Cerebellum (tissue), 4 donors: ENCODE measurements at places on chromosomes 7 and 10.

DNA sequence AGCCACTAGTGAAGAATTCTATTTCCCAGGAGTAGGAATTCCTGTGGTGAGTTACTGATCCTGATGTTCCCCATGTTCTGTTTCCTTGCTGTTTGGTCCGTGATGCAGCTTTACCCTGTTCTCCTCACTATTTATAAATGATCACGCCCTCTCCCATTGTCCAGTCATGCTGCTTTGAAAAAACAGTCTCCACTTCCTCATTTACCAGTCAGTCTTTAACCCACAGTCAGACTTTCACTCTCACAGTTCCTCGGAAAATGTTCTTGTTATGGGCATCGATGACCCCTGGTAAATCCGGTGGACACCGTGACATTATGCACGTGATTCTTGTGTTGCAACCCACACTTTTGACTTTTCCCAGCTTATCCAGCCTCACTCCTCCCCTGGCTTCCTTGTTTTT, 14.4 kb downstream of the SCIN start:
- no peak for DNase-seq

GRCh38 chr10:121627876-121628581, 29.8 kb upstream of the FGFR2 start:
- DNase-seq, result no peak

DNA sequence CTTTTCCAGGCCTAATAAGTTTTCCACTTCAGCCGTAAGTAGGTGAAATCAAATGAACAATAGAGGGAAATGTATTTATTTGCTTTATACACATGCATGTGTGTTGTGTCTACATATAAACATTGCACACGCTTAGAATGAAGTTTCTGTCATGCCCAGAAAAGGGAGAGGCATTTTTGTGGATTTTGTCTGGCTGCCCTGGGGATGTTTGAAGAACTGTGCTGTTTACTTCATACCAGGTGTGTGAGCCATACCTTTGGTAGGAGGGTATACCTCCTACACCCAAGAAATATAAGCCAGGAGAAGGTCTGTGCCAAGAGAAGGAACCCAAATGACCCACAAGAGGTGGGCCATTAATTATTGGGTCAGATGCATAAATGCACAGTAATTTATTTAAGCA, 12.8 kb downstream of the GATAD1 start:
- no peak for DNase-seq

DNA sequence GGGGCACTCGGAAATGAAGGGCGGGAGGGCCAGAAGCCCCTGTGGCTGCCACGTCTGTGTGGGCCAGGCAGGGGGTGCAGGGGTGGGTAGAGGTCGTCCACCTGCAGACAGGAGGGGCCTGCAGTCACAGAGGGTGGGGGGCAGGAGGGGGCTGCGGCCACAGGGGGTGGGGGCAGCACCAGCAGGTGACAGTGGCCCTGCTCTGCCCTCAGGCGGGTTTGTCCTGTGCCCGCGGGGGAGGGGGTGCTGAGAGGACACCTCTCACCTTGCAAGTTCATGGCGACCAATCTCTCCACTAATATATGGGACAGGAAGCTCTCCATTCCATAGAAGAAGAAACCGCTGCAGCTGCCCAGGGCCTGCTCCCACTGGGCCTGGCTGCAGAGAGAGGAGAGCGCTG, 26.6 kb upstream of the NKX6-2 start:
- DNase-seq, result no peak

GRCh38 chr7:88396295-88396947, 89.7 kb upstream of the STEAP4 start:
- DNase-seq, result no peak

- DNase-seq, result no peak
These were observed 43.3 kb upstream of the ECHDC3 start for GRCh38 chr10:11698691-11699549.

DNA sequence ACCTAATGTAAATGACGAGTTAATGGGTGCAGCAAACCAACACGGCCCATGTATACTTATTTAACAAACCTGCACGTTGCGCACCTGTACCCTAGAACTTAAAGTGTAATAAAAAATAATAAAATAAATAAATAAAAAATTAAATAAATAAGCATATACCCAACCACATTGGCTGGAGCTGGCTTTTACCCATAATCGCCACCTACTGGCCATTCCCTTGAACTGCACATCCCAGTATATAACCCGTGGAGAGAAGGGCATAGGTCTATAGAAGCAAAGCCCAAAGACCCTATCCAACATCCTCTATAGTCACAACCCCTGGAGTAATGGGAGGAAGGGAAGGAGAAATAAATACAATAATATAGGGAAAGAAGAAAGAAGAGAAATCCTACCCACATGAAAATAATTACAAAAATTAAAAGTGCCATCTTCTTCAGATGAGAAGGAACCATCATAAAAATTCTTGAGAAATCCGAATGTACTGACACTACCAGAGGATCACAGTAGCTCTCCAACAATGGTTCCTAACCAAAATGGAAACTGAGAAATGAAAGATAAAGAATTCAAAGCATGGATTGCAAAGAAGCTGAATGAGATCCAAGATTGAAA, 65.6 kb downstream of the TWIST1 start:
- DNase-seq, result no peak

GRCh38 chr10:44203535-44203934, 181.4 kb downstream of the CXCL12 start:
- DNase-seq, result no peak

DNA sequence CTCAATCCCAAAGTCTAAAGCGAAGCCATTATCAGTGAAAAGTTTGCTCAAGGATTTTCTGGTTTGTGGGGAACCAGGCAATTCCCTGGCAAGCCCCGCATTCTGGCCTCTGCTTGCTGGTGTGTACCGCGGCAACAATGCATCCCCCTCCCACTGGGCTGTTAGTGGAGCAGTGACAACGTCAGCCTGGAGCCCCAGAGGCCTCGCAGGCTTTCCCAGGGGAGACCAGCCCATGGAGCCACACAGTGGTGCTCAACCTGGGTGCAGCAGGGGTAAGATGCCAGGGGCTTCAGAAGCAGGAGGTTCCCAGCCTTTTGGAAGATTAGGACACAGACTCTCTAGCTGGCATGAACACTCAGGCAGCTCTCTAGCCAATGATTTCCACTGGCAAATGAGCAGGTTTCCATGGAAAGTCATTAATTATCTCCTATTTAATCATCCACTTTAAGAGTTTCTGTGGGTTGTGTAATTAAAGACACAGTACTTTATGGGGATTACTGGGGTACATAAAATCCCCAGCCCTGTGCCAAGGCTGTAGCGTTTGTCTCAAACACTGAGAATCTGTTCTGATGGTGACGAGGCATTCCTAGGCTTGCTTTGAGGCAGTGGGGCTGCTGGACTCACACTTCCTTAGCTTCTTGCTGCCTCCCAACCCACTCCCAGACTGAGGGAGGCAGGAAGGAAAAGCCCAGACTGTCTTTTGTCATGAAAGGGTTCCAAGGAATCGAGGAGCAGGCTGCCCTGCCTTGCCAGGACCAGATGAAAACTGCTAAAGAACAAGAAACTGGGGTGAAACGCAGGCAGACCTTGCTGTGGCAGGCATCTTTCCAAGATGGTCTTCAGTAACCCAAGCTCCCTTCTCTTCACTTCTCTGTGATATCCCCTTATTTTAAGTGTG, 411.9 kb upstream of the SHH start:
- no peak for DNase-seq

- DNase-seq, result no peak
These were observed 172.6 kb upstream of the NRP1 start for GRCh38 chr10:33506838-33507661.

- no peak for DNase-seq
These were observed 21.8 kb downstream of the SLC35G1 start for GRCh38 chr10:93915598-93915997.
